ENCODE measurements at places on chromosomes 5 and 9.

- peak; percentile 71 for DNase-seq
Observed at GRCh38 chr9:125655691-125656410, 51.2 kb downstream of the MAPKAP1 start.

GRCh38 chr5:135880278-135880677 is 15.4 kb downstream of the IL9 start:
- DNase-seq: no peak

GRCh38 chr9:89667726-89668125 is 62.9 kb downstream of the GADD45G start:
- no peak for DNase-seq

DNA sequence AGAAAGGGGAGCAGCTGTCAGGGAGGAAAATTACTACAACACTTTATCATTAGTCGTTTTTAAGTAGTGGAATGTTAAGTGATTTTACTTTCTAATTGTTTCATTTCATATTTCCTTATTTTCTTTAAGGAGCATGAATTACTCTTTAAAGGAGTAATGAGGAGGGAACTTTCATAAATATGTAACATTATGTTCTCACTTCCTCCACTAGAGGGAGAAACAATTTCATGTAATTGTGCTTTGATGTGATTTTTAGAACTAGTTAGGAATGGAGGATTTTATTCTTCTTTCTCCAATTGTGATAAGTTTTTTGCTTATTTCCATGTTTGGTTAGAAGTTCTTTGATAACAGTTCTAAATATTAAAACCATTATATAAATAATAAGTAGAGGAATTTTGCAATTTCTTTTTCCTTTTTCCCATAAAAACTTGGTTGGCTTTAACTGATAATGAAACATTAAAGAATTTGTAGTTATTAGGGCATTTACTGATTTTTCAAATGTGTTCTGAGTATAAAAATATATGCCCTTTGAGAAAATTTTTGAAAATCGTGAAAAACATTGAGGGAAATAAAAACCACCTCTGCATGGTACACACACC is 25.6 kb downstream of the CEP78 start:
- peak; percentile 30 for DNase-seq

GRCh38 chr9:14158136-14158813 is 155.7 kb downstream of the NFIB start:
- DNase-seq: no peak

GRCh38 chr5:132394667-132395259 is 25.3 kb downstream of the SLC22A5 start:
- no peak for DNase-seq

GRCh38 chr5:108344103-108344822 is 37.6 kb downstream of the FBXL17 start:
- DNase-seq: no peak

DNA sequence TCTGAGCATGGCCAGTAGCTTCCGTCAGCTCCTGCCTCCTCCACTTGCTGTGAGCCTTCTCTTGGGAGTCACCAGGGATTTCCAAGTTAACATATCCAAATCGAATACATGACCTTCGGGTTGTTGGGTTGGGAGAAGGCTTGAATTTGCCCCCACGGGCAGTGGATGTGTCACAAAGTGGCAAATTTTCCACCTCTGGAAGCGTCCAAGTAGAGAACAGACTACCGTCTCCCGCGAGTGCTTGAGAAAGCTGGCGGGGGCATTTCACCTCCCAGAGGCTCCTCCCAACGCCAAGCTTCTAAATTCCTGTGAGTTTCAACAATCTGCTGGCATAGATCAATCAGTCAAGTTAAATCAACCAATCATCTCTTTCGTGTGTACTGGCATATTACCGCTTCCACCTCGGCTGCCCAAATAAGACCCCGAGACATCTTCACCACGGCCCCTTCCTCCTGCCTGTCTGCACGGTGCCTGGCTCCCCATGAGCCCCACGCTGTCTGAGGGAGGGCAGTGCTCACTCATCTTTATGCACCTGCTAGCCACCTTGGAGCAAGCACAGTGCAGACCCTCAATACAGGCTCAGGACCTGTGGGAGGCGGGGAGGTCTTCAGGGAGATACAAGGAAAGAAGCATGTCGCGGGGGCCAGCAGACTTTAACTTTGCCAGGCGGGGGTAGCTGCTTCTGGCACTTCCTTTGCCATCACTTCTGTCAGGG is 79.1 kb downstream of the MRPL36 start:
- no peak for DNase-seq

DNA sequence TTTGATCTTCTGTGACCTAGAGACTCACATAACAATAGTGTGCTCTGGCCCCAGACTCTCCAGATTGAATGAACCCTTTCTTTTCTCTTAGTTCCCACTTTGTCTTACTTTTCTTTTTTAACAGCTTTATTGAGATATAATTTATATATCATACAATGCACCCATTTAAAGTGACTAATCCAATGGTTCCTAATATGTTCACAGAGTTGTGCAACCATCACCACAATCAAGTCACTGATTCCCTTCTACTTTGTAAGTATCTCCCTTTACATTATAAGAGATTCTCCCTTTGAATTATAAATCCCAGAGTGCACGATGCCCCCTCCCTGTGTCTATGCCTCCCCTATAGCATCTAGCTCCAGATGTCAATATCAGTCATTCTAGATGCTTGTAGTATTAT is 172.4 kb downstream of the HINT1 start:
- DNase-seq: no peak

DNA sequence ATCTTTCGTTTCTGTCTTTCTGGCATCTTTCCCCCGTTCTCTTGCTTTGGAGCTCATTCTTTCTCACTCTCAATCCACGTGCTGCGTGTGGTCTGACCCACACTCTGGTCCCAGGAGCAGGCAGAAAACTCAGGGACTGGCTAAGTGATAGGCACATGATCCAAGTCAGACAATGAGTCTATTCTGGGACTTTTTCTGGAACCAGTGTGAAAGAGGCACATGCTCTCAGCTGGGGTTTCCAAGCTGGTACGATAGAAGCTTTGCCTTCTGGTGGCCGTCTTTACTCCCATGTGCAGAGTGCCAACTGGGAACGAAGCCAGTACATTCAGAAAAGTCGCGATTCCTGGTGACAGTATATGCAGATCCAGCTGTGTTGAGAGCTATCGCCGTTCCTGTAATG is 94.4 kb downstream of the PDZD2 start:
- DNase-seq: no peak

- DNase-seq: peak; percentile 10
Observed at GRCh38 chr9:96293498-96294158, 8.3 kb downstream of the HSD17B3 start.

GRCh38 chr9:123434619-123435240 is 78.7 kb downstream of the CRB2 start:
- peak; percentile 12 for DNase-seq

DNA sequence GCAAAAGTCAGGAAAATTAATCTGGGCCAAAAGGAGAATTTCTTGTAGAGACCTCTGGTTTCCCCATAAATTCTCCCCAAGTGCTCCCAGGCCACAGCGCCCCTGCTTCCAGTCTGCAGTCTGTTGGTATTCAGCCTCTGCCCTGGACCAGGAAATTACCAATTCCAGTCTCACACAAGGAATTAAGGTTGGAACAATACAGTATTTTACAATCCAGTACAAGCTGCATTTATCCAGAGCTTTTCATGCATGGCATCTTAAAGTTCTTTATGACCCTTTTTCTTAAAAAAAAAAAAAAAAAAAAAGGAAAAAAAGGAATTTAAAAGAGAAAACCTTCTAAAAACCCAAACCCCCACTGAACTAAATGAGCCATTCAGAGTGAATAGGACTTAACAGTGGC is 139.6 kb upstream of the RANBP3L start:
- DNase-seq: no peak

DNA sequence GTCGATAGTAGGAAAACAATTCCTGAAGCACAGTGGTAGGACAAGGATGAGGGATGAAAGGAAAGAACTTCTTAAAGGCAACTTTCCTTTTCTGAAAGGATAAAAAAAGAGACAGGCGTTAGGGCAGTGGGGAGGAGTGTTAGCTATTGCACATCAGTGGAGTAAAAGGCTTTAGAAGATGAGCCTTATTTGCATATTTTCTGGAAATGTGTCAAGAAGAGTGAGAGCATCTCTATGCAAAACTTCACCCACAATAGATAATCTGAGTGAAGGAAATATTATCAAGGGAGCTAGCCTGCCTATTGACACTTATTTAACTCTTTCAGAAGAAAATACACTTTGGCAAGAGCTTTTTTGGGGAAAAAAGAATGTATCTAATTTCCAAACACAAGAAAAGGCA is 151.6 kb downstream of the MACIR start:
- no peak for DNase-seq

DNA sequence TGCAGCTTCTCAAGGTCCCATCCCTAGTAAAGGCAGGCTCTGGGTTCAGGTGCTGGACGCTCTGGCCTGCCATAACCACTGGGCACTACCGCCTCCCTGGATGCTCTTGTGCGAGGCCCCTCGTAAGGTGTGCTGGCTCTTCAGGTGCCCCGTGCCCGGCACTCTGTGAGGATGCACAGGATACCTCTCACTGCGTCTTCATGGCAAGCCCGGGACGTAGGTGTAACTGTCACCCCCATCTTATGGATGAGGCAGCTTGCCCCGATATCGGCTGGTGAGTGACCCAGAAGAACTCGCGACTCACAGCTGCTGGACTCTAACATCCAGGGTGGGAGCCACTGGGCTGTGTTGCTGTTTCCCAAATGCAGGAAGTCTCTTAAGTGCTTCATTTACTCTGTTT is 79.0 kb downstream of the GTF3C4 start:
- no peak for DNase-seq

DNA sequence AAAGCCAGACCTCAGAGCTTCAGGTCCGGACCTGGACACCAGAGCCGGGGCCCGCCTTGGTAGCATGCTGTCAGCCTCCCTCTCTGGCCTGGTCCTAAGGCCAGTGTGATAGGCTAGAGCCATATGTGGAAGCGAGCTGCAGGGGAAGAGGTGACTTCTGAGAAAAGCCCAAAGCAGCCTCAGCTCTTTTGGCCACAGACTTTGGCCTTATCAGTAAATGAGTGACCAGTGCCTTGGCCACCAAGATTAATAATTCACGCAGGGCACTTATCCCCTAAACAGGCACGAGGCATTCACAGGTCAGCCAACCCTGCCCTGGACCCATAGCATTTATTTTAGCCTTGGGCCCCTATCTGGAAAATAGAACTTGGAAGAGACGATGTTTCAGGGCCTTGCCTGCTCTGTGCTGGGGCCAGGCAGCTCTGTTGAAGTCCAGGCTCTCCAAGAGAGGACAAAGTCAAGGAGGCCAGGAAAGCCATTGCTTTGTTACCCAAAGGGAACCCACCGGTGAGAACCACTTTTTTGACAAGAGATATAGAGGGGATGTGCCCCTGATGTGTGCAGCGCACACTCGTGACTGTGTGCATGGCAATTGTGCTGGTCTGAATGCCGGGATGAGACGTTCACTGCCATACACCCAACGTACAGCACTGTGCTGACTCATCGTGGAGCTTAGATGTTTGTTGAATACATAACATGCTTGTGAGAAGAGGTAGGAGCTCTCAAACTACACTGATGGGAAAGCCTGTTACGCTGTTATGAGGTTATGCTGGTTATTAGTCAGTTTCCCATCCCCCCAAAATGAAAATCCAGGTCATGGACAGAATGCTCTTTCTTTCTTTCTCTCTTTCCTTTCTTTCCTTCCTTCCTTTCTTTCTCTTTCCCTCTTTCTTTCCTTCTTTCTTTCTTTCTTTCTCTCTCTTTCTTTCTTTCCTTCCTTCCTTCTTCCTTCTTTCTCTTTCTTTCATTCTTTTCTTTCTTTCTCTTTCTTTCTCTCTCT is 5.0 kb upstream of the SLC34A1 start:
- DNase-seq: peak; percentile 68

GRCh38 chr5:126917918-126918614 is 112.3 kb downstream of the MARCHF3 start:
- DNase-seq: no peak

GRCh38 chr9:120438836-120439546 is 141.0 kb downstream of the CDK5RAP2 start:
- peak; percentile 35 for DNase-seq

- no peak for DNase-seq
Observed at GRCh38 chr9:120541921-120542320, 38.0 kb downstream of the CDK5RAP2 start.

DNA sequence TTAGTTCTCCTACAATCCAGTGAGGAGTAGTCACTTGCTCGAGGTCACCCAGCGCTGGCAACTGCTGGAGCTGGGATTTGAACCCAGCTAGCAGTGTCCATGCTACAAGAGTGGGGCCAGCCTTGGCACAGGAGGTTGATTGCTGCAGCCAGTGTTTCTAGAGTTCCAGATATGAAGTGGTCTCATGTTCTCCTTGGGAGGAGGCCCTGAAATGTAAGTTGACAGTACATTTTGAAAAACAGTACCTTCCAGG is 802 bp downstream of the CCDC107 start:
- DNase-seq: no peak

DNA sequence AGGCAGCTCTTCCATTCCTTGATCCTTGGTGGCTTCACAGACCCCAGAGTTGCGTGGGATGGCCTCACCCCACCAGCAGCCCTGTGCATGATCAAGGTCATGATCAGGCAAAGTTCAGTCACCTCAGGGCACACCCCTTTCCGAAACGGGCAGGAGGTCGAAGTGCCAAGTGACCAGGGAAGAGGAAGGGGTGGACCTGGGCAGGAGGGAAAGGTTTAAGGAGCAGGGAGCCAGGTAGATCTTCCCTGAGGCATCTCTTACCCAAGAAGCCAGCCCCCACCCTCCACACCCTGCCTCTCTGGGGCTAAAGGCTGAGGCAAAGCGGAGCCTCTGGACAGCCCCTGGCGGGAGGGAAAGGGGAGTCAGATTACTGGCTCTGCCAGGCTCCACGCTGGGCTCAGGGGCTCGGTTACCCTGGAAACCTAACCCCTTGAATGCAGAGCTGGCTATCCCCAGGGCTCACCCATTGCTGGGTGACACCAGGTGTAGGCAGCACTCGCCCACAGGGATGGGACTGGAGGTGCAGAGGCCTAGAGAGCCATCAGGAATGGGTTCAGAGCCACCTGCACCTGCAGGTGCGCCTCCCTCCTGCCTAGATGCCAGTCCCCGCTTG is 3.6 kb downstream of the MGAT4B start:
- DNase-seq: no peak

DNA sequence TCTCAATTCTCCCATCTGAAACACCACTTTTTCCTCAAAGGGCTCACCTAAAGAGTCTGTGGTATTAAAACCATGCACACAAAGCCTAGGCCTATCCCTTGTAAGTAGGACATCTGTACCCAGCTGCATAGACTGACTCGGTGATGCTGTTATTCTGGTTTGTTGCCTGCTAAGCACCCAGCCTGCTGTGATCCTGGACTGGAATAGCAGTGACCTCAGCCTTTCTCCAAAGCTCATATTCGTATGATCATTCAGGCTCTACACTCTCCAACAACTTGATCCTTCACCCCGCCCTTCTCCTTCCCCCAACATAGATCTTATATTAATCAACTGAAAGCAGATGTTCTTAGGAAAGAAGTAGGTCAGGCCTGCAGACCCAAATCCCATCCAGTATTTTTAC is 81.4 kb upstream of the WWC1 start:
- DNase-seq: no peak

GRCh38 chr9:119224431-119224830 is 144.8 kb downstream of the BRINP1 start:
- no peak for DNase-seq

Data from A172 (cell line).